Suprapubic skin (tissue), 4 donors: ENCODE measurements at places on chromosomes 5 and 9. TPM values are rescaled to one million over a fixed set of nuclear protein-coding genes. Genes with fewer than 3 reads are reported as not detected.

DNA sequence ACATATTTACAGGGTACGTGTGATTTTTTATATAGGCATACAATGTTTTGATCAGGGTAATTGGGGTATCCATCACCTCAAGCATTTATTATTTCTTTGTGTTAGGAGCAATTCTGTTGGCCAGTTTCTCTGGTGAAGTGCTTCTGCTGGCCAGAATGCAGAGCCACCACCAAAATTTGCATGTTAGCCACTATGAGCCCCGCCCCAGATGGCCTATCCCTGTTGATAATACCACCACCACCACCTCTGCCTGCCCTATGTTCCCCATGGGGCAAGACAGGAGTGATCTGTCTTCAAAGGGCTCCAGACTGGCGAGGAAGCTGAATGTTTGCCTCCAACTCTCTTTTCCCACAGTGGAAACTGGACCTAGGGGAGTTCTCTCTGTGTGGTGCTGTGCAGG is 26.0 kb upstream of the JAK2 start:
- H3K27me3 ChIP-seq = no peaks in the 10 kb centered on the region
- no peaks in the 10 kb centered on the region for H3K4me1 ChIP-seq
- no peaks in the 10 kb centered on the region for H3K36me3 ChIP-seq
- no peak for DNase-seq

CDH6 gene
- 0.36 TPM for total RNA-seq

DNA sequence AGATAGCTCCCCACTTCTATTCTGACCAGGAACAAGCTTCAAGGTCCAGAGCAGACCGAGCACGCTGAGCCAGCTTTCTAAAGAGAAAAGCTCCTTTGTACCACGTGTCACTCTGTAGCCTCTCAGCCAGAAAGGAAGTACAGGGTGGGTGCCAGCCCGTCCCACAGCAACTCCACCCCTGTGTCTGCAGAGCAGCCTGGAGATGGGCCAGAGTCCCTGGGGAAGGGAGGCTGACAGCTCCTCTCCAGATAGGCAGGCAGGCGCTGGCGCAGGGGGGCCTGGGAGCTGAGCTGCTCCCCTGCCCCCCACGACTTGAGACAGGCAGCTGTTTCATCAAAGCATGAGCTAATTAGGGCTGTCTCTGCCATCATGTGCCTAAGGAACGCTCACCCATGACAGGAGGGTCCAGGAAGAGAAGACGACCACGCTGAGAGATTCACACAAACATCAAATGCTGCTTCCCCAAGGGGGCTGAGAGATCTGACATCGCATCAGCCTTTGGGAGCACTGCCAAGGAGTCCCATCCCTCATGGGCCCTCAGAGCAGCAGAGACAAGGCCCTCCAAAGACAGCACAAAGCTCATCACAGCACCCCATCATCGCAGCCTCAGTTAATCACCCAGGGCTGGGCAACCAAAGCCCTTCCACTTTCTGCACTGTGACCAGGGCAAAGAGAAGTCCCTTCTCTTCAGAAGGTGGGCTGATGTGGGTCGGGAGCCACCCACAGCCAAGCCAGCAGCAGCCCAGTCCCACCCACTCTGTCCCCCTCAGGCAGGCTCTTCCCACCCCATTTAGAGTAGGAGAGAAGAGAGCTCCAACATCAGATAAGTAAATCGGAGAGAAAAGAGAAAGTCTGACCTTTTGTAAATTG is 78.5 kb upstream of the LRRTM2 start:
- DNase-seq = peak; percentile 89
- peak overlapping the region; percentile 21 for H3K4me3 ChIP-seq
- H3K27ac ChIP-seq = peak overlapping the region; percentile 59
- no peaks in the 10 kb centered on the region for H3K27me3 ChIP-seq

HSPB3 gene
- not detected for total RNA-seq

INVS gene
- total RNA-seq = 20.8 TPM

NSUN2 gene
- total RNA-seq = 53.2 TPM

IFNA2 gene
- not detected for total RNA-seq

GRCh38 chr5:31059889-31060288 is 133.6 kb upstream of the CDH6 start:
- H3K36me3 ChIP-seq = no peaks in the 10 kb centered on the region
- no peak for DNase-seq
- no peaks in the 10 kb centered on the region for H3K27me3 ChIP-seq
- H3K4me3 ChIP-seq = no peak overlapping the region
- no peak overlapping the region for H3K27ac ChIP-seq
- H3K4me1 ChIP-seq = no peaks in the 10 kb centered on the region

GRCh38 chr9:130846487-130847305 is 11.6 kb downstream of the ABL1 start:
- H3K4me1 ChIP-seq = peaks cover 75% of the 10 kb centered on the region
- no peaks in the 10 kb centered on the region for H3K36me3 ChIP-seq
- peak overlapping the region; percentile 28 for H3K4me3 ChIP-seq
- no peaks in the 10 kb centered on the region for H3K27me3 ChIP-seq
- H3K27ac ChIP-seq = peak overlapping the region; percentile 91

DNA sequence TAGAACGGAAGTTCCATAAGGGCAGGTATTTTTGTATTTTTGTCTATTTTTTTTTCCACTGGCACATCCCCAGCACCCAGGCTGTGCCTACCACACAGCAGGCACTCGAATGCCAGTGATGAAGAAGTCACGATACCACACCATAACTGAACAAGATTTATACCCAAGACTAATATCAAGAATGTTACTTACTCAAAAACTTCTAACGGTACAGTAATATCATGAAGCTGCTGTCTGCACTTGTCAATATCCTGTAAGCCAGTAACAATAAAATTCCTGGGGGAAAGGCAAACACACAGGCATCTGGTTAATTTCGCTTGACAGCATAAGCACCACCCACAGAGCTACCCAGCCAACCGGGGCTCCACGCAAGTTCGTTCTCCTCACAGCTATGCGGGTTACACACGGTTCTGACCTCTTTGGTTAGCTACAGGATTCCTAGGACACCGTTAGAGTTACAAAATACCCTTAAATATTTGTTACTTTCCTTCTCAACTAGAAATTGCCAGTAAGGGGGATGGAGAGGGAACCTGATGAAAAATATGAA is 1.3 kb downstream of the MED10 start:
- no peak for DNase-seq
- peak overlapping the region; percentile 80 for H3K4me3 ChIP-seq
- H3K36me3 ChIP-seq = peaks cover 45% of the 10 kb centered on the region

DNA sequence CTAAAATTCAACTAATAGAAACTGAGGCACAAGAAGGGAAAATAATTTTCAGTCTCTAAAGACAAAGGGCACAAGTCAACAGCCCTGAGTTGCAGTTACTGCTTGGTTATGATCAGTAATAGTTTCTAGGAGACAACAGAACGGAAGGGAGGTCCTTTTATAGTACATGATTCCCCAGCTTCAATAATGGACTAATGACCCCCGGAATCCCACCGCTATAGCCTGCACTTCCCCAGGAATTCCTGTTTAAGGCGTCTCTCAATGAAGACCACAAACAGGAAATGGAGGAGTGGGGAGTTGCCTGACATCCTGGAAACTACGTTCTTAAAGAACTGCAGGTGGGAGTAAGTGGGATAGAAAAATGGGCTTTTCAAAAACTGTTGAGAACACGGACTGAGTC is 60.6 kb downstream of the DIAPH1 start:
- peak overlapping the region; percentile 91 for H3K27ac ChIP-seq
- DNase-seq = no peak
- H3K4me1 ChIP-seq = peaks cover 42% of the 10 kb centered on the region
- no peaks in the 10 kb centered on the region for H3K27me3 ChIP-seq
- peaks cover 10% of the 10 kb centered on the region for H3K36me3 ChIP-seq

FOXD4L5 gene
- not detected for total RNA-seq

- no peak for DNase-seq
- no peaks in the 10 kb centered on the region for H3K27me3 ChIP-seq
- H3K36me3 ChIP-seq = peaks cover 47% of the 10 kb centered on the region
- no peaks in the 10 kb centered on the region for H3K4me1 ChIP-seq
- H3K4me3 ChIP-seq = no peak overlapping the region
- H3K27ac ChIP-seq = no peak overlapping the region
These were observed 13.3 kb downstream of the PHAX start for GRCh38 chr5:126613941-126614592.

DNA sequence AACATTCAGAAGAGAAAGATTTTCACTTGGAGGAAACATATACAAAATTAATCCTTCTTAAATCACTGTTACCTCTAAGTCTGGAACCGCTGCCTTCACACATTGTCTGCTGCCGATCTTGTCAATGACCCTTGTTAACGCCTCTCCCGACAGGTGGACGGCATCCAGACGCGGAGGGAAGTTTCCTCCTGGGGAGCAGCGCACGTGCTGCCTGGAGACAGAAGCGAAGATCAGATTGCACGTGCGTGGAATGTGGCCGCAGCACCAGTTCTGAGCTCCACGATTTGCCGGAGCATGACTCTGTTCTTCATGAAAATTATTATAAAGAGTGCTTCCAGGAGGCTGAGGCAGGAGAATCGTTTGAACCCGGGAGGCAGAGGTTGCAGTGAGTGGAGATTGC is 183.6 kb upstream of the IRX4 start:
- H3K4me3 ChIP-seq = no peak overlapping the region
- no peak overlapping the region for H3K27ac ChIP-seq
- H3K4me1 ChIP-seq = no peaks in the 10 kb centered on the region
- no peaks in the 10 kb centered on the region for H3K27me3 ChIP-seq
- no peak for DNase-seq

- peak within 1 kb of the TSS; percentile 67 for H3K4me3 ChIP-seq
- peak; percentile 79 for DNase-seq
- no peak within 1 kb of the TSS for H3K27ac ChIP-seq
- peaks cover 71% of the 10 kb centered on the region for H3K27me3 ChIP-seq
These were observed at the start of gene MCTP1 for GRCh38 chr5:95284572-95285408. Gene MCTP1 (minus strand): TSS chr5:95285094.

DNA sequence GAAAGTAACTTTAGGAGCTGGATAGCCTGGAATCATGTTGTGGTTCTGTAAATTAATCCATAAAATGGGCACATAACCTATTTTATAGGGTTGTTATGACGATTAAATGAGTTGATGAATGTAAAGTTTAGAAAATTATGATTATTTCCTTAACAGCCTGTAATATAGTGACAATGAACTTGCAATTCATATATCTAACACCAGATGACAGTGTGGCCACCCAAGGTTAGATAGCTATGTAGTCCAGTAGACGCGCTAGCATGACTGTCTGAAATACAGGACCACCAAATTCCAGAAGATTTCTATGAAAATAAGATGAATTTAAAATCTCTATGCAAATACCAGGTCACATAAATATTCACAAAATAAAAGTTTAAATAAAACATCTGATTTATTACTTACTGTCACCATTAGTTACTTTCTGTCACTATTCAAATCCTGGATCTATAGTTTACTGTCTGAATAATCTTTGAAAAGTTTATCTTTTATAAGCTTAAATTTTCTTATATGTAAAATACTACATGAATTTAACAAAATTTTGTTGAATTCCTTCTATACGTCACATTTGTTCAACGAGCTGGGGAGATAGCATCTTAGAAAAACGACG is 26.1 kb upstream of the MACIR start:
- H3K27ac ChIP-seq = no peak overlapping the region
- DNase-seq = no peak
- no peaks in the 10 kb centered on the region for H3K36me3 ChIP-seq
- H3K4me3 ChIP-seq = no peak overlapping the region

IFNA16 gene
- not detected for total RNA-seq

RNF183 gene
- total RNA-seq = not detected

DNA sequence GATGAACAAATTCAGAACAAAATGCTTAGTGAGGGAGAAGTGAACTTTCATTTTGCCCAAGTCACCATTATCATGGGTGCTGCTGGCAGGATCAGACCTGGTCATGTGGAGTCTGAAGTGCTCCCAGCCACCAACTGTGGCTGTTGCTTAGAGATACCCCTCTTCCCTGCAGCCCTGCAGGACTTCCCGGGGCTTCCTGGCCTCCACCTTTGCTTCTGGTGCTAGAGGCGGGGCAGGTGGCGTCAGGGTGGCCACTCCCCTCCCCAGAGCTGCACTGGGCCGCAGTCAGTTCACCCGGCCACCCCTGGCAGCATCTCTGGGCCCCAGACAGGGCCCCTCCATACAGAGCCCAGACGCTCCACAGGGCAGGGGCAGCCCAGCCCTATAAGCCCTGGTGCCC is 30.0 kb upstream of the SLC12A7 start:
- DNase-seq = no peak
- no peak overlapping the region for H3K27ac ChIP-seq
- H3K36me3 ChIP-seq = no peaks in the 10 kb centered on the region

- H3K4me3 ChIP-seq = no peak overlapping the region
- no peaks in the 10 kb centered on the region for H3K27me3 ChIP-seq
- DNase-seq = no peak
These were observed 127.0 kb downstream of the GNA14 start for GRCh38 chr9:77521091-77521490.

GRCh38 chr5:68033961-68034571 is 181.5 kb upstream of the PIK3R1 start:
- no peaks in the 10 kb centered on the region for H3K27me3 ChIP-seq
- peaks cover 30% of the 10 kb centered on the region for H3K4me1 ChIP-seq
- no peaks in the 10 kb centered on the region for H3K36me3 ChIP-seq

- no peaks in the 10 kb centered on the region for H3K36me3 ChIP-seq
- no peak overlapping the region for H3K27ac ChIP-seq
- no peak overlapping the region for H3K4me3 ChIP-seq
- H3K27me3 ChIP-seq = no peaks in the 10 kb centered on the region
These were observed 61.4 kb downstream of the KIF24 start for GRCh38 chr9:34267660-34268059.

DNA sequence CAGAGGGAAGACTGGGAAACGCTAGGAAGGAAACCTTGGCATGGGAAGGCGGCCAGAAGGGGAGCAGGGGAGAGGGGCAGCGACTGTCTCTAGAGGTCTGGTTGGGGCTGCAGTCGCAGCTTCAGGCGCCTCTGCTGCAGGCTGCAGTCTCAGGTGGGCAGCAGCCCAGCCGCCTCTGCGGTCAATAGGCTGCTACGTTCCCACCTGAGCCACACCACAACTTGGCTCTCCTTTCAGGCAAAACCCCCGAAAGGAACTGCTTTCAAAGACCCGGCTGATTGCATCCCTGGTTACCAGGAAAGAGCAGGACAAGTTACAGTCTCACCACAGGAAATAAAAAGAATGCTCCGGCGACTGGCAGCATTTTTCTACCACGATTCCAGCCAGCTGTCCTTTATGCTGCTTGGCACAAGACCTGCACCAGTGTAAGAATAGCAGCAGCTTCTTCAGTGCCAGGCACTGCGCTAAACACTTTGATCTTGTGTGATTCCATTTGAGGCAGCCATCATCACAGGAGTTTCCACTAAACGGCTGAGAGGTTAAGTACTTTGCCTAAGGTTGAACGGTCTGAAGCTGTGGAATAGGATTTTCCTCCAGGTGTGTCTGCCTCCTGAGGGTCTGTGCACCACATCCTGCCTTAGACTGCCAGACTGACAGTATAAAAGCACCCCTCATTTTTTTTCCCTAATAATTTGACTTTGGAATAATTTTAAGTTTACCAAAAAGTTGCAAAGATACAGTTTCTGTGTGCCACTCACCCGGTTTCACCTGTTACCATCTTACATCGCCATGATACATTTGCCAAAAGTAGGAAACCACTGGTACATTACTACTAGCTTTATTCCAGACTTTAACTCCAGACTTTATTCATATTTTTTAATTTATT is 7.5 kb downstream of the RPS14 start:
- DNase-seq = no peak
- peaks cover 10% of the 10 kb centered on the region for H3K4me1 ChIP-seq
- no peak overlapping the region for H3K27ac ChIP-seq
- no peaks in the 10 kb centered on the region for H3K27me3 ChIP-seq
- peaks cover 44% of the 10 kb centered on the region for H3K36me3 ChIP-seq
- no peak overlapping the region for H3K4me3 ChIP-seq

GRCh38 chr5:22968386-22968785 is 115.2 kb upstream of the CDH12 start:
- no peaks in the 10 kb centered on the region for H3K36me3 ChIP-seq
- no peak overlapping the region for H3K4me3 ChIP-seq
- no peaks in the 10 kb centered on the region for H3K4me1 ChIP-seq
- DNase-seq = no peak
- no peaks in the 10 kb centered on the region for H3K27me3 ChIP-seq
